ENCODE measurements at places on chromosomes 13 and 19. TPM values are rescaled to one million over a fixed set of nuclear protein-coding genes. Genes with fewer than 3 reads are reported as not detected.
A peak's percentile ranks its signal among the peaks of the same experiment; 100 is the strongest.

ZIM2 gene
- total RNA-seq, result not detected

COL5A3 gene
- not detected for total RNA-seq

PLIN4 gene
- total RNA-seq, result not detected

- H3K4me1 ChIP-seq, result peaks cover 8% of the 10 kb centered on the region
- no peaks in the 10 kb centered on the region for H3K36me3 ChIP-seq
- peaks cover 28% of the 10 kb centered on the region for H3K27me3 ChIP-seq
- H3K27ac ChIP-seq, result no peak overlapping the region
- no peak for DNase-seq
These were observed 44.9 kb downstream of the LYL1 start for GRCh38 chr19:13057744-13058143.

- no peak for DNase-seq
- H3K4me3 ChIP-seq, result peak overlapping the region; percentile 80
- peaks cover 18% of the 10 kb centered on the region for H3K36me3 ChIP-seq
- peaks cover 6% of the 10 kb centered on the region for H3K27me3 ChIP-seq
- peak overlapping the region; percentile 96 for H3K27ac ChIP-seq
- peaks cover 80% of the 10 kb centered on the region for H3K4me1 ChIP-seq
These were observed 10.3 kb downstream of the PDE4A start for GRCh38 chr19:10430505-10431253.
